ENCODE measurements at places on chromosomes 7 and 10.
A peak's percentile ranks its signal among the peaks of the same experiment; 100 is the strongest.

DNA sequence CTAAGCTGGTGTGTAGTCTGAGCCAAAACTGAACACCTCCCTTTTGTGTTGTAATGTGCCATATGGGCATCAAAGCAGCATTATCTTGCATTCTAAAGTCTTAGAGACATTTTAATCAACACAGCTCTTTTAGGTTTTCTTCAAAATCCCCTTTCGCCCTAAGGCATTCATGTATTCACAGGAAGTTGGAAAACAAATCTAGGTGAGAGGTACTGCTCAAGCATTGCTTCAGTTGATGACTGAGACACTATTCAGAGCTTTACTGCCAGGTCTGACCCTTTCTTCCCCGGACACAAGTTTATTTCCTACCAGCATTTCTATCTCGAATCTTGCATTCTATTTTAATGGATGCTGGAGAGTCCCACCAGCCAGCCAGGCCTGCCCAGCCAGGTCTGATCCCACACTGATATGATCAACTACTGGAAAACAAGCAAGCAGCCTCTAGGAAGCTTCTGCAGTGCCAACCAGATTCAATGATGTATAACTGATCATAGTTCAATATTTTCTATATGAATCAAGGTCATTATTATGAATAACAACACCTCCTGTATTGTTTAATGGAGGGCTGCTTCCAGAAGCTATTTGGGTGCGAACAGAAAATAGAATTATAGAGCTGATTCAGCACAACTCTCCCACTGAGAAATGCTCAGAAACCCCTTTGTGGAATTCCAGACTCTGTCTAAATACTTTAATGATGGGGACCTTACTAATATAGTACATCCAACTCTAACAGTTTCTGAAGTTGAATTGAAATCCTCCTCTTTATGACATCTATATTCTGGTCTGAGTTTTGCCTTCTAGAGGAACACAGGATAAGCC, 4.0 kb upstream of the BRAF start:
- no peak for DNase-seq
- peaks cover 4% of the 10 kb centered on the region for H3K27me3 ChIP-seq
- no peaks in the 10 kb centered on the region for H3K36me3 ChIP-seq
- H3K4me1 ChIP-seq: peaks cover 9% of the 10 kb centered on the region
- no peak overlapping the region for H3K4me3 ChIP-seq

- peaks cover 4% of the 10 kb centered on the region for H3K27me3 ChIP-seq
- no peak for DNase-seq
- H3K4me3 ChIP-seq: no peak overlapping the region
- no peak overlapping the region for H3K27ac ChIP-seq
- H3K36me3 ChIP-seq: no peaks in the 10 kb centered on the region
- no peaks in the 10 kb centered on the region for H3K4me1 ChIP-seq
Observed at GRCh38 chr10:75342397-75342796, 59.2 kb downstream of the ZNF503 start.

- no peak overlapping the region for H3K4me3 ChIP-seq
- H3K27ac ChIP-seq: no peak overlapping the region
Observed at GRCh38 chr7:88101769-88102168, 118.1 kb downstream of the SRI start.

- no peak overlapping the region for H3K27ac ChIP-seq
- peaks cover 18% of the 10 kb centered on the region for H3K27me3 ChIP-seq
- H3K4me3 ChIP-seq: no peak overlapping the region
- no peak for DNase-seq
- no peaks in the 10 kb centered on the region for H3K36me3 ChIP-seq
Observed at GRCh38 chr10:49373361-49373760, 22.5 kb downstream of the DRGX start.

GRCh38 chr7:50748472-50748871, 34.2 kb downstream of the GRB10 start:
- H3K4me1 ChIP-seq: peaks cover 2% of the 10 kb centered on the region
- no peaks in the 10 kb centered on the region for H3K27me3 ChIP-seq
- H3K36me3 ChIP-seq: peaks cover 2% of the 10 kb centered on the region
- no peak for DNase-seq
- H3K4me3 ChIP-seq: no peak overlapping the region

DNA sequence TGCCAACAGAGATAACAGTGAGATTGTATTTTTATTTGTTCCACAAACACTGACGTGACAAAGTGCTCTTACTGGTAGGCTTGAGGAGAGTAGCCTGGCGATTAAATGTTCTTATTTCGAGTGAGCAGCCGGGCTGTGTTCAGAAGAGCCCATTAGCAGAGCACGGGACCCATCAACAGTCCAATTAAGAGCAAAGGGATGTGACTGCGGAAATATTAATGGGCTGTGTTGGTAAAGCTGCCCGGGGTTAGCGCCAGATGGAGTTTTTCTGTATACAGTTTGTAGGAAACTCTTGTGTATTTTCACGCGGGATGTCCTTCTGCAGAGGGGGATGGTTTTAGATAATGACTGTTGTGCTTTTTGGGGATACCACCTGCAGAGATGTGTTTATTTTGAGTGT, 104.3 kb downstream of the KIAA1217 start:
- DNase-seq: no peak
- H3K36me3 ChIP-seq: no peaks in the 10 kb centered on the region
- H3K4me1 ChIP-seq: no peaks in the 10 kb centered on the region

GRCh38 chr7:149886018-149886415, 12.2 kb downstream of the ATP6V0E2 start:
- H3K27me3 ChIP-seq: no peaks in the 10 kb centered on the region
- H3K36me3 ChIP-seq: peaks cover 11% of the 10 kb centered on the region
- H3K4me3 ChIP-seq: no peak overlapping the region
- no peak overlapping the region for H3K27ac ChIP-seq

DNA sequence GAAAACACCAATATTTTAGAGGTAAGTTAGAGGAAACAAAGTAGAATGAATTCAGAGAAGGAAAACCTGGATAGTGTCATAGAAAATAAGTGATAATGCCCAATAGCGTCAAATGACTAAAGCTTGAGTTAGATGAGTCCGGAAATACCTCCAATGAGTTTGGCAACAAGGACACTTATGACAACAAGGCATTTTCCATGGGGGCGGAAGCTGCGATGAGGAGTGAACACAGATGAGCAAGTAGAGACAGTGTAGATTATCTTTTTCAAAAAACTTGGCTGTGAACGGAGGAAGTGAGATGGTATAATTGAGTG, 383 bp upstream of the R3HCC1L start:
- H3K27ac ChIP-seq: peak overlapping the region; percentile 95
- peaks cover 47% of the 10 kb centered on the region for H3K4me1 ChIP-seq

DNA sequence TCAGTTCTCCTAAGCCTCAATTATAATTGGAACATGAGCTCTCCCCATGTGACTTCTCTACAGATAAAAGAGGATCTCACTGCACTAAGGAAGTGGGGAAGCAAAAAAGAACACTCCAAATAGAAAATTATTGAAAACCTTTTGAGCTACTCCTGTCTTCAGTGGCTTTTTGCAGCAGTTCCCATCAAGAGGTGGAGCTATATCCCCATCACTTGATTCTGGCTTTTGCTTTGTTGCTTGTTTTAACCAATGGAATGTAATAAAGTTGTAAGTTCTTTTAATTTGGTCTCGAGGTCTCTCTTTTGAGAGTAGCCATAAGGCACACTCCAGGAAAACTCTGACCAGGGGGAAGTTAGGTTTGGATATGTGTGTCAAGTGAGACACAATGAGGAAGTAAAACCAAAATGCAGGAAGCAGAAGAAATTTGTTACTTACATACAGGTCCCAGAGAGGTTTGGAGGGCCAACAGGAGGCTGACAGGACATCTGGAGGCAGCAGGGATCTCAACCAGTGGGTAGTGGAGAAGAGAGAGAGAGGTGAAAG, 569.4 kb downstream of the HTR7 start:
- H3K27ac ChIP-seq: no peak overlapping the region
- H3K4me1 ChIP-seq: no peaks in the 10 kb centered on the region
- no peaks in the 10 kb centered on the region for H3K36me3 ChIP-seq
- no peak for DNase-seq
- H3K27me3 ChIP-seq: no peaks in the 10 kb centered on the region
- no peak overlapping the region for H3K4me3 ChIP-seq

GRCh38 chr7:113805976-113806375, 112.8 kb downstream of the PPP1R3A start:
- no peaks in the 10 kb centered on the region for H3K4me1 ChIP-seq
- no peaks in the 10 kb centered on the region for H3K36me3 ChIP-seq
- no peaks in the 10 kb centered on the region for H3K27me3 ChIP-seq
- no peak for DNase-seq

DNA sequence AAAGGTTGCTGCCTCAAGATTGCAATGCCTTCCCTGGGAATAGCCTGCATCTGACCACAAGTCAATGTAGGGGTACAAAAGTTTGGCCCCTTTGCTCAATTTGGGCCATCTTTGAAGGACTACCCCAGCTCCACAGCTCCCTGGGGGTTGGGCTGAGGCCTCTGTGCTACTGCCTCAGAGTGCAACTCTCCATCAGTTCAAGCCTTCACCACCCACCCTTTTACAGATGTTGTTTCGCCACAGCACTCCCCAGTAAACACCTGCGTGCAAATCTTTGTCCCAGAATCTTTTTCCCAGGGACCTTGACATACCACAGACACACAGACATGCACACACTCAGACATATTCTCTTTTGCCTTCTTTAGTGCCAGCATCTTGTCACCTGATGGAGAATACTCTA, 66.0 kb upstream of the ANKRD1 start:
- H3K4me1 ChIP-seq: no peaks in the 10 kb centered on the region
- H3K27ac ChIP-seq: no peak overlapping the region
- H3K4me3 ChIP-seq: no peak overlapping the region
- no peaks in the 10 kb centered on the region for H3K36me3 ChIP-seq
- DNase-seq: no peak

GRCh38 chr10:129971381-129972144, 7.5 kb upstream of the EBF3 start:
- peak overlapping the region; percentile 3 for H3K4me3 ChIP-seq
- peaks cover 12% of the 10 kb centered on the region for H3K4me1 ChIP-seq
- H3K36me3 ChIP-seq: peaks cover 7% of the 10 kb centered on the region
- H3K27ac ChIP-seq: peak overlapping the region; percentile 78

GRCh38 chr10:108620821-108621534, 1302.3 kb downstream of the XPNPEP1 start:
- H3K4me3 ChIP-seq: no peak overlapping the region
- no peak for DNase-seq
- H3K36me3 ChIP-seq: no peaks in the 10 kb centered on the region
- H3K27me3 ChIP-seq: no peaks in the 10 kb centered on the region
- no peaks in the 10 kb centered on the region for H3K4me1 ChIP-seq

DNA sequence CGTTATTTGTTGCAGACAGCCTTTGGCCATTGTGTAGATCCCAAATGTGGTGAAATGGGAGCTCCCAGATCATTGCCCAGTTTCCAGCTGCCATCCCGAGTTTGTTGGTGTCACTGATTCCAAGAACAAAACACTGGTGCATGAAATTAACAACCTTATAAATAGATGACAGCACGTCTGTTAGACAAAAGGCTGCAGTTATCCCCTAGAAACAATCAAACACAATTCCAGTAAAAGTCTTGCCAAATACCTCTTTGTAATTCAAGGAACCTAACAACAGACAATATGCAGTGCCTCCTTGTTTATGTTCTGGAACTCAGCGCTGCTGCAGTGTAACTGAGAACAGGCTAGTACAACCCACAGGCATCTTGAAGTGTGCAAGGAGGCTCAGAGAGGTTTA, 404.5 kb downstream of the PAXIP1 start:
- no peaks in the 10 kb centered on the region for H3K36me3 ChIP-seq
- H3K4me3 ChIP-seq: no peak overlapping the region
- no peaks in the 10 kb centered on the region for H3K4me1 ChIP-seq
- no peak for DNase-seq
- H3K27ac ChIP-seq: no peak overlapping the region

- H3K4me3 ChIP-seq: no peak overlapping the region
- H3K27ac ChIP-seq: no peak overlapping the region
- DNase-seq: no peak
- H3K27me3 ChIP-seq: peaks cover 94% of the 10 kb centered on the region
- peaks cover 65% of the 10 kb centered on the region for H3K36me3 ChIP-seq
Observed at GRCh38 chr7:132569884-132570614, 6.2 kb downstream of the PLXNA4 start.

DNA sequence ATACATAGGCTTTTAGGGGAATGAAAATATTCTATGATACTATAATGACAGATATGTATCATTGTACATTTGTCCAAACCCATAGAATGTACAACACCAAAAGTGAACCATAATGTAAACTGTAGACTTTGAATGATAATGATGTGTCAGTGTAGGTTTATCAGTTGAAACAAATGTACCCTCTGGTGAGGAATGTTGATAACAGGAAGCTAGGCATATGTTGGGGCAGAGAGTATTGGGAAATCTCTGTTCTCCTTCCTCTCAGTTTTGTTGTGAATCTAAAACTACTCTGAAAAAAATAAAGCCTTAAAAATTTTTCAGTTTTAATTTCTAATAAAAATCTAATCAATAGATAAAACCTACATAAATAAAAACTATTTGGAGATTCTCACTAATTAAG, 36.9 kb downstream of the C1GALT1 start:
- H3K4me3 ChIP-seq: no peak overlapping the region
- H3K27me3 ChIP-seq: no peaks in the 10 kb centered on the region
- peaks cover 52% of the 10 kb centered on the region for H3K36me3 ChIP-seq

GRCh38 chr7:68067845-68068244, 1071.2 kb downstream of the TYW1 start:
- no peaks in the 10 kb centered on the region for H3K36me3 ChIP-seq
- H3K27me3 ChIP-seq: no peaks in the 10 kb centered on the region
- no peak overlapping the region for H3K27ac ChIP-seq
- no peaks in the 10 kb centered on the region for H3K4me1 ChIP-seq

DNA sequence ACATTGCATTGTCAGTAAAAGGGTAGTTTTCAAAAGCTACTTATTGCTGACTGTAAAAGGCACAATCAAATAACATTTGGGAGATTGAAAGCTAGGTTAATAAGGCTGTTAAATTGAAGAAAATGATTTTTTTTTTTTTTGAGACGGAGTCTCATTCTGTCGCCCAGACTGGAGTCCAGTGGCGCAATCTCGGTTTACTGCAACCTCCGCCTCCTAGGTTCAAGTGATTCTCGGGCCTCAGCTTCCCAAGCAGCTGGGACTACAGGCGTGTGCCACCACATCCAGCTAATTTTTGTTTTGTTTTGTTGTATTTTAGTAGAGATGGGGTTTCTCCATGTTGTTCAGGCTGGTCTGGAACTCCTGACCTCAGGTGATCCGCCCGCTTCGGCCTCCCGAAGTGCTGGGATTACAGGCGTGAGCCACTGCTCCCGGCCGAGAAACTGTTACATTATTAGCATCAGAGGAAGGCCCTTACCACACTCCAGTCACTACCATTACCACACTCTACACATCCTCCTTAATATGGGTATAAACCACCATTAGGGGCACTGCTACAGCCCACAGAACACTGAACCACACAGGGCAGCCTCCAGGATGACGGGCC, 1.0 kb downstream of the CYP51A1 start:
- H3K4me1 ChIP-seq: peaks cover 49% of the 10 kb centered on the region
- peaks cover 32% of the 10 kb centered on the region for H3K36me3 ChIP-seq
- peak overlapping the region; percentile 99 for H3K27ac ChIP-seq
- H3K4me3 ChIP-seq: peak overlapping the region; percentile 96

All from activated naive CD4-positive, alpha-beta T cell treated with anti-CD3 and anti-CD28 coated beads, Interleukin-2, amount 10 ng/mL, durations not matched to agents 7 days and 5 days (primary cell).